Aorta (tissue), 5 donors: ENCODE measurements at places on chromosomes 13 and 19.

DNA sequence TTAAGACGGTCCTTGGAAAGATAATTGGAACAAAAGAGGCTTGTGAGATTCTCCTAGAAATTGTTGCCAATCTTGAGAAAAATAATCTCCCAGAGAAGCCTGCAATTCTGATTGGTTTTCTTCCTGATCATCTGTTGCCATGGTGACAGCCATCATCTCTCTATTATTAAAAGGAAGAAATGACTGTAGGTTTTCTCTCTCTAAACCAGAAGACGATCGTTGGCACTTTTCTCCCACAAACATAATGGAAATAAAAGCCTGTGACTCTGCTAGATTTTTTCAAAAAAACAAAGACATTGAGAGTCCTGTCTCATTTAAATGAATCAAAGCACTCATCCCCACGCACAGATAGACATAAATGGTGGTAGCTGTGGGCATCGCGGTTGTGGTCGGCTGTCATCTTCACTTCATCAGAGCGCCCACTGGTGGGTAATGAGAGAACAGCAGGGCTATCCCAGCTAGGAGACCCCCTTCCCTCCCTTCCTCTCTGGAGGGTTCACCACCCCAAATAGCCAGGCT is 21.7 kb upstream of the CALM3 start:
- no peak for DNase-seq

- no peak for DNase-seq
Measured at GRCh38 chr13:103539721-103540381, 473.6 kb upstream of the SLC10A2 start.

DNA sequence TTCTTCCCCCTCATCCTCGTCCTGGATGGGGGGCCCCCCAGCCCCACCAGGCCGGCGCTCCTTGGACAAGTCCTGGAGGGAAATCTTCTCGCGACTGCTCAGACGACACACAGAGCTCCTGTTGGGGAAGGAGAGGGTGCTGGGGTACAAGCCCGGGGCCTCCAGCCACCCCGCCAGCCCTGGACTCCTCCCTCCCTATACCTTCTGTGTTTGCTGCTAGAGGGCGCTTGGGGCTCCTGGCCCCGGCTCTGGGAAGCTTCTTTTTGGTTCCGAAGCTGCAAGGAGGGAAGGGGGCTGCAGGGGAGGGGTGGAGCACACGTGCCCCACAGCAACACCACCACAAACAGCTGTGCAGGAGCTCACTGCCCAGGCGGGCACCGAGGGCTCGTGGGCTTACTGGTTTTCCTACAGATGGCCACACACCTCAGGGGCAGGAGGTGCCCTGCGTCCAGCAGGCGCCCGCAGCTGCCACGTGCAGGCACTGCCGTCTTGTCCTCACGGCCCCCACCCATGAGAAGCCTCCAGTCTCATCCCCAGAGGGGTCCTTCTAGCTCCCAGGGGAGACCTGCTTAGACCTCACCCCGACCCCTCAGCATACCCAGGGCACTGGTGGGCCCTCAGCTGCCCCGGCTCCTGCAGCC is 20.5 kb downstream of the EPS8L1 start:
- DNase-seq = no peak

- DNase-seq = no peak
Measured at GRCh38 chr13:21742096-21742495, 71.2 kb downstream of the FGF9 start.

- DNase-seq = peak; percentile 87
Measured at GRCh38 chr19:2613507-2614295, 88.8 kb downstream of the GNG7 start.

GRCh38 chr13:76976490-76976889 is 15.4 kb upstream of the CLN5 start:
- no peak for DNase-seq

DNA sequence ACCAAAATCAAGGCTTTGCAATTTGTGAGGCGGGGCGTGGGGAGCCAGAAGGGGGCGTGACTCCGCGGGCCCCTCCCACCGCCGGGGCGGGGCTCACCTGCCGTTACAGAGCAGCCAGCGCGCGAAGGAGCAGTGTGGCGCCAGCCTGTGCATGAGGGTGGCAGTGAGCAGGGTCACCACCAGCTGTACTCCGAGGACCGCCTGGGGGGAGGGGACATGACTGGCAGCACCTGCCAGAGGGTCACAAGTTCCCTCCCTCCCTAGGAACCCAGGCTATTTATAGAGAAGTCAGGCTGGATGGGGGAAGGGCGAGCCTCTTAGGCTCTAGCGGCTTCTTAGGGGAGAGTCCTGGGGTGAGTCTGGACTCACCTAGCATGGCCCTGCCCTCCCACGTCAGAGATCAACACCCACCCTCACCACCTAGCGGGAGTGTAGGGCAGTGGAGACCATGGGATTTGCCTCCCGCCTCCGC is 3.6 kb downstream of the TMEM161A start:
- DNase-seq = no peak

GRCh38 chr19:16091546-16092475 is 15.5 kb downstream of the TPM4 start:
- DNase-seq = no peak

- no peak for DNase-seq
Measured at GRCh38 chr19:7699417-7700401, 2.2 kb downstream of the FCER2 start.
